ENCODE measurements at places on chromosomes 6 and 20.

DNA sequence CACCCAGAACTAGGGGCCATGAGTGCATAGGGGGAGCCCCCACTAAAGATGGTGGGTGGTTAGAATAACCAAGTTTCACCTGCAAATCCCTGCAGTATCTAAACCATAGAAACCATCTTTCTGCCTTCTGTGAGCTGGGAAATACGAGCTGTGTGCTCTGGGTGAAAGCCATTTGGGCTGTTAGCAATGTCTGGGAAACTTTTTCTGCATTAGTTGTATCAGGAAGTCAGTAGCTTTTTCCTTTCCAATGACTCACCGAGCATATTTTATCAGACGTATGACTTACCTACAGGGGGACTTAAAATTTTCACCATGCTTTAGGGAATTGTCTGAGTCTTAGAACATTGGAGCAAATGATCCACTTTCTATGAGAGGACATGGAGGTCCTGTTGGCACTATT, 584.0 kb downstream of the QKI start:
- no peak for DNase-seq

DNA sequence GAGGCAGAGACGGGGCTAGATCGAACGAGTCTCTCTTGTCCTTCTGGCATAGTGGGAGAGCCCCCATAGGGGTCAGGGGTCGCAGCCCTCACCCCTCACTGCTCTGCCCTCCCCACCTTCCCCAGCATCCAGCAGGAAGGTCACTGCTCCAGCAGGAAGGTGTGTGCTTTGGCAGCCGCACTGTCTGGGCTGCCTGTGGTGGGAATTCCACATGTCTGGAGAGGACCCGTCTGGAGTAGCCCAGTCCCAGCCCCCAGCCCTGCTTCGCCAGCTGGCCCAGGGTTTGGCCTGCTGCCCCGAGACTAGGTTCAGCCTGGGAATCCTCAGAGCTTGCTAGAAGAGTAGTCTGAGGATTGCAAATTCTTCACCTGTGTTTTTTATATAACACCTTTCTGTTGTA, 2.5 kb upstream of the R3HDML start:
- DNase-seq, result no peak

- DNase-seq, result no peak
These were observed 507.7 kb downstream of the EPM2A start for GRCh38 chr6:145227593-145227992.

- no peak for DNase-seq
These were observed 68.7 kb upstream of the PRDM1 start for GRCh38 chr6:106017454-106017853.

DNA sequence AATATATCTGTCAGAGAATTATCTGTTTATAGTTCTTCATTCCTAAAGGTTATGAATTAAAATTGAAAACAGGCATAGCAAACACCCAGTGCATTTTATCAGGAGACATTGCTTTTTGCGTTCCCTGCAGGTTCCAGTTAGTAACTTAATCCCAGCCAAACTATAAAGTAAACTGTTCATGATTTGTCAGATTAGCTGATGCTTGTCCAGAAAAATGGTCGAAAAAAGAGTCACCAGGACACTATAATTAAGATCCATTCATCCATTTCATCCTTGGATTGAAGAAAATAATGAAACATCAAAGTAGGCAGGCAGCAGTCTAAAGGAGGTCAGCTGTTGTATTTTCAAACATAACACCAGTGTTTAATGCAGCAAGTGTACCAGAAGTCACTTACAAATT, 75.9 kb downstream of the EPHA7 start:
- DNase-seq, result no peak

DNA sequence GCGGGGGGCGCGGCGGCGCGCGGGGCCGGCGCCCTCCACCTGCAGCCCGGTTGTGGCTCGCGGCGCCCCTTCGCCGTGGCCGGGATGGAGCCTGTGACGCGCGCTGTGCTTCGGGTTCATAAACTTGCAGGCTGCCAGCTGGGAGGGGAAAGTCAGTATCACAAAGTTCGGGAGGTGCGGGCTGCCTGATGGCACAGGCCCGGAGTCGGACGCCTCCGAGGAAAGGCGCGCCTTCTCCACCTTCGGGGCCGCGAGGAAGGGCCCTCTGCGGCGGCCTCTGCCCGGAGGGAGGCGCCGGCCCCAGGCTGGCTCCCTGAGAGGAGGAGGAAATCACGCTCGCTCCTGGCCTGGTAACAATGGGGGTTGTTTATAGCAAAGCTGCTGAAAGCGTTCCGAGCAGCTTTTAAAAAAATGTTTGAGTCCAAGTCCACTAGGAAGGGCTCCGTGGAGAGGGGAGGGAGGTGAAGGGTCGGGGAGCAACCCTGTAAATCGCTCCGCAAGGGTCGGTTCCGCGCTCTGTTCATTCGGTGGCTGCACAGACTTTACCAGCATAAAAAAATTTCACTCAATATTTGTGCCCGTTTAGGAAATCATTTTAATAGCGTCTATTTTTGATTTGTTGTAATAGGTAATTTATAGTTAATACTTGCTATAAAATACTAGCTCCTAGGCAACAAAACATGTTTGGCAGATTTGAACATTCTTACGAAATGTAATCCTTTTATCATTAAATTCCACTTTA, 1.0 kb downstream of the AFDN start:
- peak; percentile 40 for DNase-seq

GRCh38 chr6:145968051-145968450, 3.9 kb upstream of the SHPRH start:
- DNase-seq, result no peak

DNA sequence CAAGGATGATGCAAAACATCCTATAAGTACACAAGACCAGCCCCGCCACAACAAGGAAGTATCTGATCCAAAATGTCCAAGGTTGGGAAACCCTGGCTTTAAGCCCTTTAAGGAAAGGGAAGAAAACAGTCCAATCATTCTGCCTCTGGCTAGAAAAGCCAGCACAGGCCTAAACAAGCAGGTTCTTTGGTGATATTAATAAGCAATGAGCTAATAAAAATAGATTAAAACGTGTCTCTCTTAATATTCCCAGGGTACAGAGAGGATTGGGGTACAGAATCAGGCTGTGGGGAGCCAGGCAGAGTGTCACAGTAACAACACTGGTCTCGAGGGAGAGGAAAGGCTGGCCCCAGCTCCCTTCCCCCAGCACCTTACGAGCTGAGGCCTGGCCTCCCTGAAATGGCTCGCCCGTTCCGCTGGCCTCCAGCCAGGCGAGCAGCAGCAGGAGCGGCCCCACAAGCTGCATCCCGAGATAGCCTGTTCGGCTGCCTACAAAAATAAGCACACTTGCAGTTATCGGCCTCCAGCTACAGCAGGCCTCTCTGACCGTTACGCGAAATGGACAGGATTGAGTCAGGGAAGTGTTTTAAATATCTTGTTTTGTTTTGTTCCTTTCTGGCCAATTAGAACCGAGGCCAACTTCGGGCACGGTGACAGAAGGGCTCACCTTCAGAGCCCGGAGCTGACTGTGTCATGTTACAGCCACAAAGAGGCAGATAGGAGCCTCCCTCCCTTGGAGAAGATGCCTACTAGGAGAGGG, 4.0 kb upstream of the ZMYND8 start:
- DNase-seq, result no peak

GRCh38 chr6:71091167-71091566, 134.3 kb upstream of the B3GAT2 start:
- no peak for DNase-seq

GRCh38 chr6:107763946-107764345, 60.2 kb downstream of the SCML4 start:
- no peak for DNase-seq

DNA sequence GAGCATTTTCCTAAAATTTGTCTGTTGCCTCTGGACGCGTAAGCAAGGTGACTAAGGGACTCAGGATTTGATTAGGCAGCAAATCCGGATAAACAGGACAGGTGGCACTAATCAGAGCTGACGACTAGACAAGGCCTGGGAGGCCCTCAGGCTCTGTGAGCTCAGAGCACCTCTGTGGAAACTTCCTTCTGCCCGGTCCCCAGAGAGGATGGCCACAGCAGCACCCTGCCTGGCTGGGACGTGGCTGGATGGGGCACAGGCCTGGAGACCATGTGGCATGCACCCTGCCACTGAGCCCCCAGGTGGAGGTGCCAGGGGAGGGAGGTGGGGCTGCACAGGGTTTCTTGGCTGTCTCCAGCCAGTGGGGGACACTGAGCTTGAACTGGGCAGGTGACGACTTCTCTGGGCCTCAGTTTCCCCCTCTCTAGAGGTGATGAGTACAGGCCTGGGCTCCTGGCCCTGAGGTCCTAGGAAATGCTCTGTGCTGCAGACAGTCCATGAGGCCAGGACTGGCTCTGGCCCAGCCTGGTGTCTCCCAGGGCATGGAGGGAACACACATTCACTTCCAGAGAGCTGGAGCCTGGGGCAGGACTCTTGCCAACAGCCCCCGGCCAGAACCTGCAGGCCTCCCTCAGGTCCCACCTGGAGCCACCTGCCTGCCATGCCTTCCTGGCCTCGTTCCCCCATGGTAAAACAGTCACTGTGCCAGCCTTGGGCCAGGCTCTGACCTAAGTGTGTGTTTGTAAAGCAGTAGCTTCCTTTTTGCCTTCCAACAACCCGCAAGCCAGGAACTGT, 39.6 kb upstream of the STX16 start:
- no peak for DNase-seq

DNA sequence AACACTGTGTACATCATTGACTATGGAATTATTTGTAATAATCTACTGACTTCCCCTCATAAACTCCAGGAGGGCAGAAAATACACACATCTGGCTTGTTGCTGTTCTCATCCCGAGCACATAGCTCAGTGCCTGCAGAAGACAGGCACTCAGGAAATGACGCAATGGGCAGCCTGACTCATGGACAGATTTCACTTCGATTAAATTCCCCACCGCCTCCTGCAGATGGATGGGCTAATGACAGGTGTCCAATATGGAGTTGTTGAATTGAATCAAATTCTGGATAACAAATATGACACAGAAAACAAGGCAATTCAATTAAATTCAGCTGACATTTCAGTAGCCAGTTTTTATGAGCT, 9.1 kb downstream of the ANKRD60 start:
- DNase-seq, result no peak

GRCh38 chr6:129792049-129792448, 69.1 kb downstream of the TMEM244 start:
- DNase-seq, result no peak

DNA sequence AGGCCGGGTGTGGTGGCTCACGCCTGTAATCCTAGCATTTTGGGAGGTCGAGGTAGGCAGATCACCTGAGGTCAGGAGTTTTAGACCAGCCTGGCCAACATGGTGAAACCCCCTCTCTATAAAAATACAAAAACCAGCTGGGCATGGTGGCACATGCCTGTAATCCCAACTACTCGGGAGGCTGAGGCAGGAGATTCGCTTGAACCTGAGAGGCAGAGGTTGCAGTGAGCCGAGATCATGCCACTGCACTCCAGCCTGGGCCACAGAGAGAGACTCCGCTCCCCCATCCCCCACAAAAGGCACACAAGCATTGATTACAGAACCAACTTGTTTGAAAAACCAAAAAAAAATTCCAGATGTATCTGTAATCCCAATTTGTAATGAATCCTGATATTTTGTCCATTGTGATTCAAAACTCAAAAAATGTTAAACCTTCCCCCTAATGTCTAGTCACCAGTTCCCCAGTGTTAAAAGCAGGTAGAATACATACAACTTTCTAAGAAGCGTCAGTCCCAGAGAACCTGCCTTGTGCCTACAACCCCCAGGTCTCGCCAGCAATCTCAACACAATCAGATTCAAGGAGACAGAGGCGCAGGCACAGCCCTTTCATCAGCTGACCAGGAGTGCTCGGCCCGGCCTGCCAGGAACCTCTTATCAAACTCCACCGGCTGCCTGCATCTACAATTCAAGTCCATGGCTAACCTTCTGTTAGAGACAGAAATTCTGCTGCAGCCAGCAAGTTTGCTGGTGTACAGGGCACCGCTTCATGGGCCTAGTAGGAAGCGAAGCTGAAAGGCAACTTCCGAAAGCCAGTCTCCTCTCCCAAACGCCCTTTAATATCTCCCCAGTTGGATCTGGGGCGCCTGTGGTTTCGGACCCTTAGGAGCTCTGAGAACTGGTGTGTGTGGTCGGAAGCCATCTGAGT, 2.1 kb downstream of the EZR start:
- DNase-seq, result no peak

DNA sequence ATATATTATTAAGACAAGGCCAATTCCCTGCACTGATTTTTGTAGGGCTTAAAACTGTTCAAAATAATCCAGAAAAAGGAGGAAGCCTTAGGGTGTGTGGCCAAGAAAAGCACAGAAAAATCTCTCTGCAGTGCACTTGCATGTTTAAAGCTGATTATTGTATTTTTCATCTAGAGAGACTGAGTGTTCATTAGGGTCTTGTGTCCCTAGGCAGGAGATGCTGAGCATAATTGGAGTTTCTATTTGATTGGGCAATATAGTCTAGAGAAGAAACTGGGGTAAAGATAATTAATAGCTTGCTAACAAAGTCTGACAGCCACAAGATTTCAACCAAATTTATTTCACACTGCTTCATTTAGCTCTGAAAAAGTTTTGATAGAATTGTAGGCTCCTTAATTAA, 2.4 kb downstream of the FLRT3 start:
- no peak for DNase-seq

DNA sequence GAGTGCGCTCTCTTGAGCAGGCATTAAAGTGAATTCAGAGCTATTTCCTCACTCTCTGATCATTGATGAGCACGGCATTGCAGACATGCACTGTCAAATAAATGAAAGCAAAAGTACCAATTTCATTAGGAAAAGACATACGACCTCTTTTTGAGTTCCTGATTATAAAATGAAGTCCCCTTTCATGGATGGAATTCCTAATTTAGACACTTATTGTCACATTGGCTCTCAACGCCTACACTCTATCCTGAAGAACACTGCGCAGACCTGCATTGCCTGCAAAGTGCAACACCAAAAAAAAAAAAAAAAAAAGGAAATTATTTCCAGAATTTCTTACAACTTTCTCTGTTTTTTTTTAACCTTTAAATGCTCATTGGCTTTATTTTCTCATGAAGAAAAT, 1.6 kb downstream of the ADGRB3 start:
- DNase-seq, result no peak

DNA sequence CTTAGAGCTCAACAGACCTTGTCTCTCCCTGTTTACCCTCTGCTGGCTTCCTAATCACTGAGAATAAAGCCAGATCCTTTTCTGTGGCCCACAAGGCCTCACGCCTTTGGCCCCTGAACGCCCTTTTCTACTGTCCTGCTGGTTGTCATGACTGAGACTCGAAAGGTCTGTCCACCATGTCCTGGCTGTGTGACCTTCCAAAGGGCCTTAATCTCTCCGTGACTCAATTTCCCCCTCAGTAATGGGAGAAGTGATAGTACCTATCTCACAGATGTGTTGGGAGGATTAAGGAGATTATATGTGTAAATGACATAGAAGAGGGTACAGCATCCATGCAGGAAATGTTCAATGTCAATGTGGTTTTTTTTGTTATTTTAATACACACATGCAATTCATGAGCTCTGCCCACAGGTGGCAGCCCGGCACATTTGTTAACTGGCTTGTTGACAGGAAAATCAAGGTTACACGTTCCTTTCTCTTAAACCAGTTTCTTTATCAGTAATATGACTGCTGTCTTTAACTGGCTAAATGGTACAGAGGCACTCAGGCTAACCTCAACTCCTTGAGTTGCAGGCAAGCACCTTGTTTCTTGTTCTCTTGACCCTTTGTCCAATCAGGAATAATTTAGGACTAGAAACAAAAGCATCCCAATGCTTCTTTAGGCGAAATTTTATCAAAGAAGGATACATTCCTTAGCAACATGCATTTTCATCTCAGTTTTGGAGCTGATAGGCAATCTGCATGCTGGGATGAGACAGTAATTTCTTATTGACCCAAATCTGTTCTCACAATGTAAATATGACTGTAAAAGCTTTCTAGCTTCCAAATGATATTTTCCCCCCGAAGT, 16.6 kb downstream of the SLC22A1 start:
- DNase-seq, result peak; percentile 41

GRCh38 chr6:5190507-5190906, 70.2 kb downstream of the LYRM4 start:
- no peak for DNase-seq

All from stimulated activated naive CD8-positive, alpha-beta T cell treated with anti-CD3 and anti-CD28 coated beads, Interleukin-15, amount 100 ng/mL, for 72 hours (primary cell).